Transverse colon (tissue), 4 donors: ENCODE measurements at places on chromosomes 6 and 20. TPM values are rescaled to one million over a fixed set of nuclear protein-coding genes. Genes with fewer than 3 reads are reported as not detected.

- no peak for DNase-seq
Measured at GRCh38 chr6:126945150-126945685, 173.3 kb upstream of the RSPO3 start.

GRCh38 chr20:64229507-64230061, 26.0 kb upstream of the PCMTD2 start:
- no peak for DNase-seq

- no peak for DNase-seq
Measured at GRCh38 chr20:16124911-16125776, 448.1 kb downstream of the KIF16B start.

DNA sequence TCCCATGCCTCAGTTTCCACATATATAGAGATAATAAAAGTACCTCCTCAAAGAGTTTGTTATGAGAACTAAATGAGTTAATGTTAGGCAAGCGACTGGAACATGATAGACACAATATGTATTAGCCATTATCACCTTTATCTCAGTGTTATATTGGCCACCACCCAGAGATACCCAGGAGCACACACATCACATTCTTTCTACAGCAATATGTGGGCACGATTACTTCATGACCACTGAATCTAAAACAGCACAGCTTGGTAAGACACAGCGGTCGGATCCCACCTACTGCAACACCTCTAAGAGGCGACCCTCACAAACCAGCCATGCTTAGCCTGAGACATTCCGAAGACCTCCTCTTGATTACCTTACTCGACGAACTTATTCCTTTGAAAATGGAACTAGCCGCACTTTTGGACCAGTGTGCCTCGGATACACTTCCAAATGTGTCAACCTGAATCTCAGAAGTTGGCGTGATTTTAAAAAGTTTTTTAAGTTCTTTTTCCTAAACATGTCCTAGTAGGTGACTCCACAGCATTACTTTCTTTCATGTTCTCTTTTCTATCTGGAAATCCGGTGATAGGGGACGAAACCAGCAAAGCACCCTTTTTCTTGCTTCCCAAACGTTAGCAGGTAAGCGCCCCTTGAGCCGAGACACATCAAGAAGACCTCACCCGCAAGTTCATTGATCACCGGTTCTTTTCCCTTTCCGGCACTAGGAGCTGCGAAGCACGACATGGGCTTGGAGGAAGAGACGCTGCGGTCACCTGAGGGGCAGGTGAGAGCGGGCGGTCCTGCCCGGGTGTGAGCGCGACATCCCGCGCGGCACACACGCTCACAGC, 923 bp downstream of the GMDS start:
- no peak for DNase-seq

GRCh38 chr20:18986146-18986830, 172.7 kb downstream of the SCP2D1 start:
- DNase-seq, result no peak

- no peak for DNase-seq
Measured at GRCh38 chr6:44135173-44135758, 7.9 kb downstream of the TMEM63B start.

PDRG1 gene
- total RNA-seq, result 9.2 TPM

SH3BGRL2 gene
- 155 TPM for total RNA-seq
